ENCODE measurements at places on chromosomes 3 and 15.

DNA sequence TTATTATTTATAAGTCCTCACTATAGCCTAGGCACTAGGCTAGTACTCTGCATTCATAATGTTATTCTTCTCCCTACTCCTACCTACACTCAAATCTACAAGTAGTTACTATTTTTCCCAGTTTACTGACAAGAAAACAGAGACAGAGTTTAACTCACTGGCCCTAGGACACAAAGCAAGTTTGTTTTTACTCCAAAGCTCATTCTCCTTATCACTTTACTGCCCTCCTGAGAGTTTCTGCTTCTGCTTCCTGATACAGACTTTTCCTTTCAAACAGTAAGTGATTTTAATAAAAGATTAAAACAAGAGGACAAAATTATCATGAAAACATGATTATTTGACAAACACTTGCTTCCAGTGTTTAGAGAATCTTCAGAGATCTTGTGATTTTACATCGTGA lies 60.6 kb upstream of the CADPS start:
- no peak for DNase-seq

DNA sequence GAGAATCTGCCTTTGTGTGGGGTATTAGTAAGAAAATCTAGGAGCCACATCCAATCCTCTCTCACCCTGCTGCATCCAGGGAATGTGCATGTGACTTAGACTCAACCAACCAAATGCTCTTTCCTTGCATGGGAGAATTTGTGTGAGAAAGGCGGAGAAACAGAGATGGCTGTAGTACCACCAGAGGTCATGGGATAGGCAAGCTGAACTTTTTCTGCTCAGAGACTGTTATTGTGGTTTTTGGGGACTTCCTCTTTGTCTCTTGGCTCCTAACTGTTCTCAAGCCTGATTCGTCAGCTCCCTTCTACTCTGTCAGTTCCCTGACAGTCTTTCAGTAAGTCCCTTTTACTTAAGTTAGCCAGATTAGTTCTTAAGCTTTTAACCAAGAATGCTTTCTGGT lies 2.6 kb upstream of the ZSCAN2 start:
- no peak for DNase-seq

DNA sequence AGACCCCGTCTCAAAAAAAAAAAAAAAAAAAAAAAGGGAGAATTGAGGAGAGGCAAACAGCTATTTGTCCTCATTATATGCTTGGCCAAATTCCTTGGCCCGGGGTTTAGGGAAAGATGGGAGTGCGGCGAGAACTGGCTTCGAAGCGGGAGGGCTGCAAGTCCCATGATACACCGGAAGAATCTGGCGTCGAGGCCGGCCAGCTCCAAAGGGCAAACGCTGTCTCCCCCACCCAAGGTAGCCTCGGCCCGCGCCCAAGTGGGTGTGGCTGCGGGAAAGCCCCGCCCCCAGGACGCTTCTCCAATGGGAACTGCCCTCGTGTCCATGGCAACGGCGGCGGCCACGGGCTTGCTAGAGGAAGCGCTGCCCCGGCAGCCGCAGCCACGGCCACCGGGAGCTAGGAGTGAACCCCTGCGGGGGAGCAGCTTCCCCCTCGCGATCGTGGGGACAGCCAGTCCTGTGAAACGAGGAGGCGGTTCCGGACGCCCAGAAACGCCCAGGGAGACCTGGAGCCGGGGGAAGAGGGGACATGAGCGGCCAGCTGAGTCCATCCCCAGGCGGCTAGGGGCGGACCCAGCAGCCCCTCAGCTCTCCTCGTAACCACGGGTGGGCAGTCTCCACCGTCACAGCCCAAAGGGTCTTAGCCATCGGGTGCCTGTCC lies at the start of gene TTLL13:
Gene TTLL13, plus strand, starts transcription at position 354 of the 661 bp plus-strand sequence. CDS start 1,075 bp downstream, outside the sequence.
- DNase-seq, result no peak

- no peak for DNase-seq
Observed at GRCh38 chr15:90261811-90262210, 3.7 kb upstream of the NGRN start.

DNA sequence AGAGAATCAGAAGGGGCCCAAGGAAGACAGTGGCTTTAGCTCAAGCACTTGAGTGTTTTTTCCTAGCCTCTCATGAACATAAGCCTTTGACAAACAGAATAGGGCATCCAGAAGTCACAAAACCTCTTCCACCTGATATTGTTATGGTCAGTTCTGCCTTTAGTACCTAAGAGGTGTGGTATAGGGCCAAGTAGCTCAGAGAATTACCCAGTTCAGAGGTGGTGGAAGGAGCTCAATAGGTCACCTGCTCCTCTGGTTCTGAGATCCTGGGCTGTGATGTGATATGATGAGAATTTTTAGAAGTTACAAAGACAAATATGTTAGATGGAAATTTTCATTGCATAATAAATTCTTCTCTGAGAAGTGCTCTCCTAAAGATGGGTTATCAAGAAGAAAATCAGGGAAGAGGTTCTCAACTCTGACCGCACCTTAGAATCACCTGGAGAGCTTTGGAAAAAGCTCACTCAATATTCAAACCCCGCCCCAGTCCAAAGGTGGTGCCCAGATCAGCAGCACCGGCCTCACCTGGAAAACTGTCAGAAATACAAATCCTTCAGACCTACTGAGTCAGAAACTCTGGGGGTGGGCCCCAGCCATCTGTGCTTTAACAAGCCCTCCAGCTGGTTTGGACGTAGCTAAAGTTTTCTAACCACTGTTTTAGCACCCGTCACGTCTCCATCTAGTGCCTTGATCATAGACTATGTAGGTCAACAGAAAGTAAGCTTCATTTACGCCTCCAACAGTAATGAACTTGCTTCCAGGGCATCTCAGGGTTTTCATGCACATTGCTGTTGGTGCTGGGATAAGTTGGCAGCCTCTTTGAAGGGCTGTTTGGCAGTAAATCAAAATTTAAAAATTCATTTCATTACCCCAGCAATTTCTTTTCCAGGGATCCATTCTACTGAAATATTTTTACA lies 101.3 kb downstream of the MYH15 start:
- DNase-seq, result no peak

DNA sequence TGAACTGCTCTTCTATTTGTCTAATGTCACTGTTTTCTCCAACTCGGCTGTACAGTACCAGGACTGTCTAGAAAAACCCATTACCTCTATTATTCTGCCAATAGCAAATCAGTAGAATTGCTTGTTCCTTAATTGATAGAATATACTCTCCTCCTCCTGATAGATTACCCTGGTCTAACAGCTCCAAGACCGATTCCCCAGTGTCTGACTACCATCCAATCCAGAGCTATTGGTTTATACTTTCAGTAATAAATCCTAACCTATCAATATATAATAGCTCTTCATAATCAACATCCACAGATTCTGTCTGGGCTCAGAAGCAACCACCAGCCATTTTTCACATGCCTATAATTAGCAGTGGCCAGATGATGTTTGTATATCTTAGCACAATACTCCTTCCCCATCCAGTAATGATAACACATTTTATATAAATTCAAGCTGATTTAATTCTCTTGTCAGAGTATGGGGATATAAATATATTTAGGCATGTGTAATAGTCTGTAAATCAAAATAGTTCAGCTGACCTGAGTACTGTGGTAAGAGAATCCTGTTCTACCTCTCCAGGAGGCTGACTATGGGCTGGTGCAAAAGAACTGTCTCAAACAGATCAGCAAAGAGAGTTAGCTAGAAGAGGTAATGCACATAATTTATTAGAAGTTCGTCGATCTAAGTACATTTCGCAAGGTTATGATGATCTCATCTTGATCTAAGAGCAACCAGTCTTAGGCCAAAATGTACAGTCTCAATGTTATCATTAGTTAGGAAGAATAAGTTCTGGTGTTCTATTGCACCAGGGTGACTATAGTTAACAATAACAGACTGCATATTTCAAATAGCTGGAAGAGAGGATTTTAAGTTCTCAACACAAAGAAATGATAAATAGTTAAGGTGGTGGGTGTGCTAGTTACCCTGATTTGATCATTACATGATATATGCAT lies 193.4 kb downstream of the SHOX2 start:
- no peak for DNase-seq

DNA sequence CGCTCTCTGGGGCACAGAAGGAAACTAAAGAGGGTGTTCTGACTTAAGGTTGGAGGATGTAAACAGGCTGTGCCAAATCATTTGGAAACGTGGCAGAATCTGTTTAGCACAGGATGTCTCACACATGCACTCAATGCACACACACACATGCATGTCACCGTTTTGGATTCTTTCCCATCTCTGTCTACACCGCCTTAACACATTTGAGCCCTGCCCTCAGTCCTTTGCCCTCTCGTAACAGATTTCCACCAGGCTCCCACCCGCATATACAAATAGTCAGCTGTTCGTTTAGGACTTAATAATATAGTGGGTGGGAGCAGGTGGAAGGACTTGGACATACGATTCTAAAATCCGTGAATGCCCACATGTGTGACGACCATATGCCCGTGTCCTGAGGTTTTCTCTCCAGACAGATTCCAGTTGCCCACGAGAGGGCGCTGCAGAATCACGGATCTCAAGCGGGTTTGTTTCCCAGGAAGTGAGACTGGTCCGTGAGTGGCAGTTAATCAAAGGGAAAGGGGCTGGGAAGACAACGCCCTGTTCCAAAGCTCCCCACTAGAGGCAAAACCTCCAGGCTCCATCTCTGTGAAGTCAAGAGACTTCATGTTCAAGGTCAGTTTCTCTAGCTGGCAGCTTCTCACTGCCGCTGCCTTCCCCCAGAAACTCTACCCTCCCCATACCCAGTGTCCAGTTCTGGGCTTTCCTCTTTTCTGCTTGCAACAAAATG lies 44.5 kb downstream of the NOX5 start:
- peak; percentile 78 for DNase-seq

- no peak for DNase-seq
Observed at GRCh38 chr15:68550498-68551295, 28.1 kb upstream of the CORO2B start.

GRCh38 chr3:56042326-56042951 lies 425.8 kb downstream of the ERC2 start:
- DNase-seq, result peak; percentile 45

- no peak for DNase-seq
Observed at GRCh38 chr3:97816811-97817210, 5.0 kb upstream of the CRYBG3 start.

GRCh38 chr3:112137781-112138180 lies 4.7 kb upstream of the GCSAM start:
- DNase-seq, result no peak

DNA sequence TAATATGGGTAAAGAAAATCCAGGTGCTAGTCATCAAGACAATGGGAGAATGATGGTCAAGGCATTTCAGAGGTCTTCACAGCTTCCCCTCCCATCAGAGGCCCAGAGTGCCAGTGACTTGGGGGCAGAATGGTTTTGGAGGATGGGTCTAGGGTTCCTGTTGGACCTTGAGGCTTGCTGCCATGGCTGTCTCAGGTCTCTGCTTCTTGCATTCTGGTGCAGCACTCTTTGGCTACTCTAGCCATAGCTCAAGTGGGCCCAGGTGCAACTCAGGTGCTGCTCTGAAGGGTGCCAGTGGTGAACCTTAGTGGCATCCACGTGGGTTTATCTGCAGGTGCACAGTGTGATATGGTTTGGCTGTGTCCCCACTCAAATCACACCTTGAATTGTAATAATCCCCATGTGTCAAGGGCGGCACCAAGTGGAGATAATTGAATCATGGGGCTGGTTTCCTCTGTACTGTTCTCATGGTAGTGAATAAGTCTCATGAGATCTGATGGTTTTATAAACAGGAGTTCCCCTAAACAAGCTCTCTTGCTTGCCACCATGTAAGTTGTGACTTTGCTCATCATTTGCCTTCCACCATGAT lies 48.5 kb upstream of the PEX5L start:
- no peak for DNase-seq

- no peak for DNase-seq
Observed at GRCh38 chr3:89364314-89364713, 256.9 kb downstream of the EPHA3 start.

GRCh38 chr15:66424963-66425612 lies 38.4 kb downstream of the MAP2K1 start:
- no peak for DNase-seq

DNA sequence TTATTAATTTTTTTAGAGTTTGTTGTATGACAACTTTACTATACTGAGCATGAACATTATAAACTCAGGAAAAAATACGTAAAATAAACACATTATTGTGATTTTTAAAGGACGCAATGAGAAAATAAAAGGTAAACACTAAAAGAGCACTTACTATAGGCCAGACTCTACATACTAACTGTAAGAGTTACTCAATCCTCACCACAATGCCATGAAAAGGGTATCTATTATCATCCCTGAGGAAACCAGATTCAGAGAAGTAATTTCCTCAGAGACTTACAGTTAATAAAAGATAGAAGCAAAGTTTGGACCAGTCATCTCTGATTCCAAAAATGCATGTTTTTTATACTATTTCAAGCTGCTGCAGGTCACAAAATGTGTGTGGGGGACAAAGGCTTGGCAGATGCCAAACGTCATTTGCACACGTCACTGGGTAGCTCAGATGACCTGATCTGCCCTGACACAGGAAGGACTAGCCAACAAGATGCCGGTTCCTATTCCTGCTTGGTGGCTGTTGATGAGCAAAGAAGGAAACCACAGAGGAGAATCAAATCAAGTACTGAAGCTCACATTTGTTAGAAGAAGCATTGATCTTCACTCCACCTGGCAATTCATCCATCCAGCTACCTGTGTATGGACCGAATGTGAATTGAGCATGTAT lies 42.3 kb downstream of the KLHL6 start:
- DNase-seq, result no peak

GRCh38 chr15:41961001-41961518 lies 11.3 kb downstream of the EHD4 start:
- no peak for DNase-seq

- DNase-seq, result no peak
Observed at GRCh38 chr15:48001393-48002039, 119.3 kb upstream of the SLC24A5 start.

- DNase-seq, result no peak
Observed at GRCh38 chr3:183816681-183817510, 8.5 kb downstream of the MAP6D1 start.

- DNase-seq, result no peak
Observed at GRCh38 chr3:80492162-80492561, 724.4 kb upstream of the ROBO1 start.

- no peak for DNase-seq
Observed at GRCh38 chr3:24678421-24678865, 183.8 kb upstream of the THRB start.

GRCh38 chr3:30550246-30550645 lies 56.2 kb upstream of the TGFBR2 start:
- DNase-seq, result no peak

- no peak for DNase-seq
Observed at GRCh38 chr3:98588065-98588464, 5.3 kb downstream of the CPOX start.

GRCh38 chr3:48548729-48549705 lies 7.6 kb downstream of the PFKFB4 start:
- DNase-seq, result peak; percentile 42

GRCh38 chr15:67873777-67874176 lies 33.9 kb upstream of the RNU6-1 start:
- no peak for DNase-seq

- no peak for DNase-seq
Observed at GRCh38 chr15:42687740-42688139, 49.2 kb downstream of the CDAN1 start.

DNA sequence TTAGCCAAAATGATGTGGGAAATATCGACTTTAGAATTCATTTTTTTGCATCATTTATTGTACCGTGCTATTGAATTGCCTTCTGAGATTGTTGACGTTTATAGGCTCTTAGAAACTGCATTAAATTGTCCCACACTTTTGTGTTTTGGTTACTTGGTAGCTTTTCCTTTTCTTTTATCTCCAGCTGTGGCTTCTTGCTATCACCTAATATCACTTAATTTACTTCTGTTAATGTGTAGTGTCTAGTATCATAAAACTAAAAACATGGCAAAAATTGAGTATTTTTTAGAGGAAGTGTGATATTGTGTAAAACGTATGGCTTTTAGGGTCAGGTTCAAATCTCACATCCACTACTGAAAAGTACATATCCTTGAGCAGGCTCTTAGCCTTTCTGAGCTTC lies 11.2 kb downstream of the TMOD3 start:
- no peak for DNase-seq

- no peak for DNase-seq
Observed at GRCh38 chr15:87827131-87827530, 429.4 kb downstream of the NTRK3 start.

Measured in iPS DF 19.7 (cell line).